ENCODE measurements at places on chromosomes 4 and X.

GRCh38 chr4:128553686-128554515 is 255.6 kb upstream of the JADE1 start:
- DNase-seq = no peak

GRCh38 chrX:23503835-23504539 is 163.3 kb upstream of the PRDX4 start:
- no peak for DNase-seq

GRCh38 chrX:50606300-50606950 is 135.8 kb upstream of the DGKK start:
- no peak for DNase-seq

GRCh38 chrX:12672367-12673106 is 118.7 kb upstream of the PRPS2 start:
- no peak for DNase-seq

GRCh38 chrX:1597345-1598020 is 6.1 kb downstream of the AKAP17A start:
- no peak for DNase-seq
